ENCODE measurements at places on chromosomes 16 and 17.

DNA sequence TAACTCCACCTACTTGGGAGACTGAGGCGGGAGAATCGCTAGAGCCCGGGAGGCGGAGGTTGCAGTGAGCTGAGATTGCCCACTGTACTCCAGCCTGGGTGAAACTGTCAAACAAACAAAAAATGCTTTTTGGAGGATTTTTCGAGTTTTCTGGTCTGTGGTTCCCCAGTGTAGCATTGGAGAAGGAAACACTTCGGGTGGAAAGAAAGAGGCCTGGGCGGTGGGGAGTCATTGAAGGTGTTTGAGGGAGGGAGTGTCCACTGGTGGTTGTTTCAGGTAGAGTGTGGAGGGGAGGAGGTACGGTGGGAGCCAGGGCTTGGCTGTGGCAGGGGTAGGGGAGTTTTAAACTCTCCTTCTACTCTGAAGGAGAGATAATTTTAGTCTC, 1.2 kb downstream of the RNF213 start:
- no peak for DNase-seq

DNA sequence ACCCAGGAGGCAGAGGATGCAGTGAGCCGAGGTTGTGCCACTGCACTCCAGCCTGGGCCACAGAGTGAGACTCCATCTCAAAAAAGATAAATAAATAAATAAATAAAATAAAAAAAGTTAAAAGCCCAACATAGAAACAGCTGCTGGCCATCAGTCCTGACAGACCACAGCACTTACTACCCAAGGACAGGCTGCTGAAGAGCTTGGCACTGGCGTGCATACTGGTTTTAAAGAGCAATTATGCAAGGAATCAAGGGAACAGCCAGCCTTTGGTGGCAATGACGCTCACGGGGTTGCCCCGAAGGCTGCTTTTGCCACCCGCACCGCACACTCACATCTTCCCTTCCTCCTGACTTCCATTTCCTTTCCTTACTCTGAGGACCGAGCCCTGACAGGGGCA, 4.2 kb downstream of the PLD6 start:
- no peak for DNase-seq

GRCh38 chr17:44110823-44111633, 12.4 kb downstream of the HDAC5 start:
- peak; percentile 43 for DNase-seq

GRCh38 chr17:12756786-12757185, 32.5 kb upstream of the ARHGAP44 start:
- no peak for DNase-seq

DNA sequence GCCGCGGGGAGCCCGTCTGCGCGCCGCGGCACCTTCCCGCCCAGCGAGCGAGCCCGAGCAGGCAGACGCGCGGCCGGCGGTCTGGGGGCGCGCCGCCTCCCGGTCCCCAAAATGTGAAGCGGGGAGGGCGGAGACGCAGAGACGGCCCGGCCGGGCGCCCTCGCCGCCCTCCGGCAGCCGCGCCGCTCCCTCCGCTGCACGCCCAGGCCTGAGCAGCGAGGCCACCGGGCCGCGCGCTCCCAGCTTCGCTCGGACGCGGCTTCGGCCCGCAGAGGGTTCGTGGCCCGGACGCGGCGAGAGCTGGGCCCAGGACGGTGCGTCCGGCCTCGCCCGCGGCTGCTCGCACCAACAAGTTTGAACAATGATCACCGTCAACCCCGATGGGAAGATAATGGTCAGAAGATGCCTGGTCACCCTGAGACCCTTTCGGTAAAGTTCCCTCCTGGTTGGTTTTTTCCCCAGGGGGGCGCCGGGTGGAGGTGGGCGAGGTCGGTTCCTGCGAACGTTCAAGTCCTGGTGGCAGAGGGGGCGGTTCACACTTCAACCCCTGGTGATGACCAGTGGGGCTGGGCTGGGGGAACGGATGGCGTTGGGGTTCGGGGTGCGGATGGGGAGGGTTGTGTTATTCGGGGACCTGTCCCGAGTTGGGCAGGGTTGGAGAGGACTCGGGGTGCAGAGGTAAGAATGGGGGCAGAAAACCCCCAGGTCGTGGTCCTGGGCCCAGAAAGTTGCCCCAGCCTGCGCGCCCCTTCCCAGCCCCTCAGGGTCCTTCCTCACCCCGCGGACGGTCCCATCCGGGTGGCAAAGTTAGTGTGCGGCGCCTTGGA, 678 bp downstream of the MGAT5B start:
- no peak for DNase-seq

DNA sequence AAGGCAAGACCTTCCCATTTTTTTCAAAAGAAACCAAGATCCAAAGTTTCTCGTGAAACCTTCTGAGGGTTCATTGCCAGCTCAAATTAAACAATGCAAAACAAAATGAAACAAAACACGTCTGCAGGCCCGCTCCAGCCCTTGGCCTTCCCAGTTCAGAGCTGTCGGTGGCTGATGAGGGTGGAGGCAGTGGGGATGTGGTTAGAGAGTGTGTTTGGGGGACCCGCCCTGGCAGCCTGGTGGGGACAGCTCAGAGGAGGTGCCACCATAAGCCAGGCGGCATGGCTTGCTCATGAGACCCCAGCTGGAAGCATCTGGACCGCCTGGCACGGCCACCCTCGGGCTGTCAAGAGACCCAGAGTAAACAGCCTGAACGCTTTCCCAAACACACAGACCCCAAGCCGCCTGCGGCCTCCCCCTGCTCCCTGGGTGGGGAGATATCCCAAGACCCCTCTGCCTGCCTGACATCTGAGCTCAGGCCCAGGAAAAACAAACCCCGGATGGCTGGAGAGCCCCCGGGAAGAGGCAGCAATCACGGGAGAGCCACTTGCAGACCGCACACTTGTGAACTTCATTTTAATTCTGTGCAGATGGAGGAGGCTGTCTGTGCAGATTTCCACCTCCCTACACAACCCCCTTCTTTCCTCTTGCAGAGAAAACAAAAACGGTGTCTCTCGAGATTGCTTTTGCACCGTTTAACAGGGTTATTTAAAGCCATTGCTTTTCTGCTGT, 35.4 kb upstream of the LITAF start:
- DNase-seq = no peak

DNA sequence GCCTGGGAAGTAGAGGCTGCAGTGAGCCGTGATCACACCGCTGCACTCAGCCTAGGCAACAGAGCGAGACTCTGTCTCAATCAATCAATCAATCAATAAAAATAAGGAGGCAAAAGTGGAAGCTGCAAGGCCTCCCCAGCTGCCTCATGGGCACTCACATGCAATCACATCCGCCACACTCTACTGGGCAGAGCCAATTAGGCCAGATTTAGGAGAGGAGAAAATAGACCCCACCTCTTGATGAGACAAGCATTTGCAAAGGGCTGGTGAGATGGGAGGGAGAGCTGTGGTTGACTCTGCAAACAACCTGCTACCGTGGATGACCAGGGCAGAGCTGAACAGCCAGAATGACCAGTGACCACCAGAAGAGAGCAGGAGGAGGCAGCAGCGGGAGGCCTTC, 14.7 kb upstream of the GSG1L start:
- no peak for DNase-seq

- DNase-seq = no peak
Measured at GRCh38 chr17:16973760-16974540, 2.0 kb upstream of the TNFRSF13B start.

- DNase-seq = no peak
Measured at GRCh38 chr16:2519711-2520080, 475 bp upstream of the AMDHD2 start.

DNA sequence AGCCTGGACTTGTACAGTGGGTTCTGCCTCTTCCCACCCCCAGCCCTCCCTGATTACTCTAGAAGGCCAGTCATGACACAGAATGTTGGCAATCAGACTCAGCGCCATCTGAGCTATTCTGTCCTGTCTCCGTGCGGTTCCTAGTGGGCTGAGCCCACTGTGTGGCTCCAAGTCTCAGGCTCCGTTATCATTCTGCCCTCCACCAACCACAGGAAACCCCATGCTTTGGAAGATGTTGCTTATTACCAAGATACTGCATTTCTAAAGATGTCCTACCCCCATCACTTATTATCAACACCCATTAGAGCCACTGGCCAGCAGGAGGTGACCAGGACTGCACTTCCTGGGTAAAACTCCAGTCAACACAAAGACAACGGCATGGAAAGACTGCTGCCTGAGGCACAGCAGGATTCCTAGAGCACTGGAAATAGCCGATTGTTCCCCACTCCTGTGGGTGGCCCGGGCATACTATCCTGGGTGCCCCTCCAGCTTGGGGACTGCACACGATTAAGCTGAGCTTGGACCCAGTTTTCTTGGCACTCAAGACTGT, 133.6 kb downstream of the AATF start:
- DNase-seq = no peak

- no peak for DNase-seq
Measured at GRCh38 chr16:53822936-53823529, 119.1 kb downstream of the FTO start.

DNA sequence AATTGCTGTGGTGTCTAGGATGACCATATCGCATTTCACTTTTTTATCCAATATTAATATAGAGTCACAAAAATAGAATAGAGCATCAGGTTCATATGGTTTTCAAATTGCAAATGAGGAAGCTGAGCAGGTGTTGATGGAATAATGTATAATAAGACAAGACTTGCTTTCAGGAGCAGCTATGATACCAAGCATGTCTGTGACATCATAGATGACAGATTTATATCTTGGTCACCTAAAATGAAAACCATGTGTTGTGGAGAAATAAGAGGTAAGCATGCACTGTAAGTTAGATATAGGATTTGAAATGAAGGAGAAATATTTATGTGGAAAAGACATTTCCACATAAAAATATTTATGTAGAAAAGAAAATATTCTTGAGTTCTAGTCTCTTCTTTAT, 8.6 kb downstream of the MEIOC start:
- DNase-seq = no peak

GRCh38 chr17:28244446-28244845, 74.6 kb upstream of the TMEM97 start:
- DNase-seq = no peak

- DNase-seq = no peak
Measured at GRCh38 chr16:72956124-72957064, 91.5 kb downstream of the ZFHX3 start.

- no peak for DNase-seq
Measured at GRCh38 chr17:28553000-28553505, 629 bp upstream of the UNC119 start.

DNA sequence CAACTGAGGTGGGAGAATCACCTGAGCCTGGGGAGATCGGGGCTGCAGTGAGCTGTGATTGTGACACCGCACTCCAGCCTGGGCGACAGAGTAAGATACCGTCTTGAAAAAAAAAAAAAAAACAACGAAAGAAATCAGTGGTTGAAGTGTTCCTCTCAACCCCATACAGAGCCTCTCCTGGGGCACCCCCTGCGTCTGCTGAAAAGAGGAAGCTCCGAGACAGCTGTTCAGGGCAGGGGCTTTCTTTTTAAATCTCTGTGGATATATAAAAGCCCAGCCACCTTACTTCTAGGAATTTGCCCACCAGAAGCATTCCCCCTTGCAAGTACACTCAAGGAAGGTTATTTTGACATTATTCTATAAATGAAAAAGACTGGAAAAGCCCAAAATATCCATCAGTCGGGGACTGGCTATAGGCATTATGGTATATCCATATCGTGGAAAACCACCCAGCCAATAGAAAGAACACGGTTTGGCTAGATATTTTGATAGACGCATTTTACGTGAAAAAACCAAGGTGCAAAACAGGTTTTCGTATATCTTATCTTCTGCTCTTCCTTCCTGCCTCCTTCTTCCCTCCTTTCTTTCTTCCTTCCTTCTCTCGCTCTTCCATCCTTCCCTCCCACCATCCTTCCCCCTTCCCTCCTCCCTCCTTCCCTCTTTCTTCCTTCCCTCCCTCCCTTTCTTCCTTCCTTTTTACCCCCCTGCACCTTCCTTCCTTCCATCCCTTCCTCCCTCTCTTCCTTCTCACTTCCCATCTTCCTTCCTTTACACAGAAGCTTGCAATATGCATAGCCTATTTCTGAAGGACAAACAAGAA, 9.2 kb upstream of the CCL22 start:
- DNase-seq = no peak

- DNase-seq = no peak
Measured at GRCh38 chr16:85730186-85730465, 20.8 kb downstream of the C16orf74 start.

DNA sequence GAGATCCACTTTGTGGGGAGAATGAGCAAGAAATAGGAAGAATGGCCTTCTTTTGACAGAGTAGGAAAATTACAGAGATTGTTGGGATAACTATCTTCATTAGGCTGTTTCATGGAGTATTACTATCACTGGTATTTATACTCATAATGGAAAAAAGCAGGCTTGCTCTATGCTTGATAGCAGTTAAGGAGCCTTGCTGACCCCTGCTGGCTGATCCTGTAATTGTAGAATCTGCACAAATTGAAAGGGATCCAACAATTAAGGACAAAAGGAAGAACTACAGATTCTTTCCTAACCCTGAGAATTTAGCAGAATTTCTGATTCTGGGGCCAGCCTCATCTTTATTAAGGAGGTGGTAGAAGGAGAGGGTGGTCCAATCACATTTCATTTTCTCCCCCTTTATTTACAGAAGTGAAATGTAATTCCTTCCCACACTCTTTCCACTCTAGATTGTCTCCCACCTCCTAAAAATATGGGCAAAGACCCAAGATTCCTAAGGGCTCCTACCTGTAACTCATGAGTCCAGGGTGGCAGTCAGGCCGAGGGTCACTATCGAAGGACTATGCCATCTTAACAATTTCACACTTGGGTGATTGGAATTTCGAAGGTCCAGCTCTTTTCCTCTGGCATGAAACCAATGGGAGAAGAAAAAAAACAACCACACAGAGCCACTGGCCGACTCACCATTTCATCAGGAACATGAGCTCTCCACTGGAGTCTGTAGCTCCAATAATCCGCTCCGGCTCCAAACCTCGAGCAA, 26.3 kb downstream of the NFE2L1 start:
- peak; percentile 53 for DNase-seq

- no peak for DNase-seq
Measured at GRCh38 chr16:86934581-86935375, 356.4 kb downstream of the FOXL1 start.

- peak; percentile 63 for DNase-seq
Measured at GRCh38 chr17:42980766-42981397, 517 bp downstream of the RUNDC1 start.

DNA sequence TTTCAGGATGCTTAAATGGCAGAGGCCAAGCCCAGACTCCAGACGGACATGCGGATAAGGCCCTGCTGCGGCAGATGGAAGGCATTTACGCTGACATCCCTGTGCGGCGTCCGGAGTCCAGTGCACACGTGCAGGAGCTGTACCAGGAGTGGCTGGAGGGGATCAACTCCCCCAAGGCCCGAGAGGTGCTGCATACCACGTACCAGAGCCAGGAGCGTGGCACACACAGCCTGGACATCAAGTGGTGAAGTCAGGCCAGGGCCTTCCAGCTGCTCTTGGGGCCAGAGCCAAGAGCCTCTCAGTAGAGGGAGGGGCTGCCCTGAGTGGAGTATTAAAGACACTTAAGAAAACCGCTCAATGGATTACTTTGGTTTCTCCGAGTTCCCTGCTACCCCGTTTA, 29.4 kb downstream of the NARF start:
- no peak for DNase-seq

DNA sequence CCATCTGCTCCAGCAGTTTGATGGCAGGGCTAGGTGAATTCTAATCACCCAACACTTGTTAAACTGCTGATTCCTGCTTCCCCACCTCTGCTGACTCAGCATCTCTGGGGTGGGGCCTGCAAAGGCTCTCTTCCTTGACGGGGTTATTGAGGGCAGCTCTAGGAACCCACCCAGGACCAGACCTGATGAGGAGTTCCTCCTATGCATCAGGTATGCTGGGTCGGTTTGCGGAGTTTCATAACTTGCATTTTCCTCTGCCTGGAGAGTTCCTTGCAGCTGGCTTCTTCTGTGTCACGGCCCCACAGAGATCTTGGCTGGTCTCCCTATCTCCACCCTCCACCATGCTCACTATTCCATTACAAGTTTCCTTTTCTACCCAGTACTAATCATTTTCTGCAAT, 93.4 kb upstream of the CCL2 start:
- DNase-seq = no peak

Measured in stimulated activated CD4-positive, alpha-beta T cell treated with anti-CD3 and anti-CD28 coated beads, TNF-alpha, amount 100 ng/mL, for 48 hours (primary cell).